NCI-H226 (cell line): ENCODE measurements at places on chromosomes 1 and 21.

DNA sequence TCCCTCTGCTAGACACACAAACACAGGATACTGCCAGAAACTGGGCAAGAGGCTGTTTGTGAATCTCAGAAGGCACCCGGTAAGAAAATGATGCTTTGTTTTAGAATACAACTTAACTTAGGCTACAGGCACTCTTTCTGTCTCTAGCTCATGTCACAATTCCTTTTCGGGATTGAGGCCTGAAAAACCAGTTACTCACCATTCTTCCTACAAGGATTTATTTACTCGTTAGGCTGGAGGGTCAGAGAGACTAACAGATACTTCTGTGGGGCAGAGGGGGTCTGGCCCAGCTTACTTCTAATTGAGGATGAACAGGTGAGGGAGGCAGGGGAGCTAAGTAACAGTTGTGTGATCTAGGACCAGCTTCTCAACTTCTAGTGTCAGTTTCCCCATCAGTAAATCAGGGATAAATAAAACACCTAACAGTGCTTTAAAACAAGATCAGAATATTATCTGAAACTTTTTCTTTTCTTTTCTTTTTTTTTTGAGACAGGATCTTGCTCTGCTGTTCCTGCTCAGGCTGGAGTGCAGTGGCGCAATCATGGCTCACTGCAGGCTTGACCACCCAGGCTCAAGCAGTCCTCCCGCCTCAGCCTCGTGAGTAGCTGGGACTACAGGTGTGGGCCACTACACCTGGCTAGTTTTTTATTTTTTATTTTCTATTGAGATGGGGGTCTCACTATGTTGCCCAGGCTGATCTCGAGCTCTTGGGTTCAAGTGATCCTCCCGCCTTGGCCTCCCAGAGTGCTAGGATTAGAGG, 31.9 kb downstream of the NFYC start:
- DNase-seq, result no peak

GRCh38 chr1:103561643-103562395, 9.6 kb upstream of the AMY2B start:
- DNase-seq, result no peak

DNA sequence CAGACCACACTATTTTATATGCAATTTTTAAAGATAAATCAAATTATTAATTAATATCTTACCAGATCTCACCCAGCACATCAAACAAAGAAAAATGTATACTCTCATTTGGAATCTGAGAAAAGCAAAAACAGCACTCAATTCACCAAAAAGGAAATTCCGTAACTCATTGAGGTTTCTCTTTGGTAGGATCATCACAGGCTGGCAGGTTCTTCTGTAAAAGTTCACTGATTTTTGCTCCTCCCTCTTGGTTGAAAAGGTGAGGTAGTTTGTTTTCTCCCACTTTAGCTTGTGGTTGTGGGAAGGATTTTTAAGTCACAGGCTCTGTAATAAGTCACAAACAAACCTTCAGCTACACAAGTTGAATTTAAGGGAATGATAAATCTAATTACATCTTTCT, at the start of gene LIPI:
TSS of gene LIPI (minus strand) at position 218 of the 400 bp plus-strand sequence. CDS start at position 108, 110 bp downstream.
- DNase-seq, result no peak

DNA sequence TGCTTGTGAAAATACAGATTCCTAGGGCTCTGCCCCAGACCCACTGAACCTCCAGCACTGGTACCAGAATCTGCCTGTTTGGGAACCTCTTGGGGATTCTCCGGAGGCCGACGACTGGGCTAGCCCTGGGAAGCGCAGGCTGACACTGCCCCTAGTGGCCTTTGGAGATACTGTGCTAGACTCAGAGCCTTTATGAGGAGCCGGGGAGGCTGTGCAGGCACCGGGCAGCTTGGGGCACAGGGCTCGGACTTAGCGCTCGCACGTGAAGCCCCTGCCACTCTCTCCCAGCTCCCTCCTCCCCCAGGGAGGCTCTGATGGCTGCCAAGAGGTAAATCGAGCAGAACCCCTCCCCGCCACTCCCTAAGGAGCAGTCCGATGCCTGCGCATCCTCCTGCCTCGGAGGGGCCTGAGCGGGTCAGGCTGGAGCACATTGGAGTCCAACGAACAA, 144.6 kb upstream of the TNR start:
- peak; percentile 9 for DNase-seq

DNA sequence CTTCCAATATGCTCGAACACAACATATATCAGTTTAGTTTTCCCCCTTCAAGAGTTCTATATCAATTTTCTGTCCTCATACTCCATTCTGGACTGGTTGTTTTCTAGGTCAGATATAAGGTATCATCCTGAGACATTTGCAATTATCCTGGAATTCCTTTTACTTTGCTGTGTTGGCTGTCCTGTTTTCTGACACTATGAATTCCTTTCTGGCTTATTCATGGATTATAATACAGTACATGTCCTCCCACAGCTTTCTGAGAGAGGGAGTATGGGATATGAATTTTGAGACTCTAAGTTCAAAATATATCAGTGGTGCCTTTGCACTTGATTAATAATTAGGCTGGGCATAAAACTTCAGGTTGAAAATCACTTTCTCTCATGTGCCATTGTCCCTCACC, 11.9 kb downstream of the PHTF1 start:
- DNase-seq, result peak; percentile 76
